Activated CD4-positive, alpha-beta T cell treated with anti-CD3 and anti-CD28 coated beads, Interleukin-2, amount 50 U/mL, for 4 hours (primary cell): ENCODE measurements at places on chromosomes 3 and 15.

- DNase-seq: no peak
Observed at GRCh38 chr3:152365126-152365525, 96.4 kb downstream of the MBNL1 start.

GRCh38 chr15:60580073-60580472, 101.1 kb upstream of the ICE2 start:
- no peak for DNase-seq

GRCh38 chr3:12831301-12831866, 10.0 kb downstream of the RPL32 start:
- DNase-seq: no peak

DNA sequence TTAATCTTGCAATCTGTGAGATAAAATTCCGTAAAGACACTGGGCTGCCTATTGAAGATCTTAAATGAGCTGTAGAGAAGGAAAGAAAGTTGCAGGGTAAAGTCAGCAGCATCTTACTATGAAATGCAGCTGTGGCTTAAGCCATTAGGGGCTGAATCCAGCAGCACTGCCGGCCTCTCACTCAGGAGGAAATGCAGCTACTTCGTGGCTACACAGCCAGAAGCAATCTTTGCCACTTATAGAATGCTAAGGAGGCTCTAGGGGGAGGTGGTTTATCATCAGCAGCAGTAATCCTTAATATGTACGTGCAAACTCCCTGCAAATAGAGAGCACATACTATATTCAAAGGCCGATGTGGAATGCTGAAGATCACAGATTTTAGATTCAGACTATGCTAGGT, 19.1 kb upstream of the MCTP2 start:
- no peak for DNase-seq

DNA sequence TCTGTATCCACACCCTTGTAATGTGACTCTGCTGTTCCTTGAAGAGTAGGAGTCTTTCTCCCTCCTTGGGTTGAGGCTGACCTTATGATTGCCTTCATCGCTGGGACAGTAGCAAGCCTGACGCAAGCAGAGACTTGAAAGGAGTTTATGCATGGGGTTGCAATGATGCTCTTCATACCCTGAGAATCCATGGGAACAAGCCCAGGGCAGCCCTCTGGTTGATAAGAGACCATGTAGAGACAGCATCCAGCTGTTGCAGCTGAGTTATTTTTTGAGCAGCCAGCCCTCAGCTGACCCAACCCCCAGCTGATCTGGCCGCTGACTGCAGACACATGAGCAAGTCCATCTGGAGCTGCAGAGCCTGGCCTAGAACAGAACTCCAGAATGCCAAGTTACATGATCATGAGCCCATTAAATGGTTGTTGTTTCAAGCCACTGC, 60.6 kb upstream of the ARNT2 start:
- DNase-seq: no peak

GRCh38 chr15:59941612-59942011, 62.5 kb upstream of the FOXB1 start:
- DNase-seq: no peak

GRCh38 chr3:138578141-138578540, 15.9 kb downstream of the CEP70 start:
- no peak for DNase-seq

DNA sequence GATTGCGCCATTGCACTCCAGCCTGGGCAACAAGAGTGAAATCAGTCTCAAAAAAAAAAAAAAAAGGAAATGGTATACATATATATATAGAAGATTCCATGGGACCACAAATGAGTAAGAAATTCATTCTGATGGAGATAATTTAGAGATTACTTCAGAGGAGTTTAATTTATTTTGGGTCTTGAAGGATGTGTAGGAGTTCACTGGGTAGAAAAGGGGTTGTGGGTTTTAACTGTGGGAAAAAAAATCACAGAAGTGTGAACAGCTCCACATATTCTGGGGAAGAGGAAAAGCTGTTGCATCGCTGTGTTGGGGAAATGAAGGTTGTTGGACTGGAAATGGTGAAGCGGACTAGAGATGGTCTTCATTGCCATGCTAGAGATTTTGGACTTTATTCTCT, 4.1 kb upstream of the ICE2 start:
- no peak for DNase-seq

- no peak for DNase-seq
Observed at GRCh38 chr15:74137537-74137894, 7.1 kb downstream of the ISLR2 start.

- DNase-seq: no peak
Observed at GRCh38 chr15:64749999-64750657, 25.3 kb downstream of the RBPMS2 start.

GRCh38 chr15:69760890-69761568, 308.4 kb downstream of the RPLP1 start:
- peak; percentile 73 for DNase-seq

GRCh38 chr3:162555761-162556160, 1059.2 kb downstream of the OTOL1 start:
- no peak for DNase-seq

GRCh38 chr3:156187146-156187769, 66.9 kb downstream of the KCNAB1 start:
- no peak for DNase-seq

DNA sequence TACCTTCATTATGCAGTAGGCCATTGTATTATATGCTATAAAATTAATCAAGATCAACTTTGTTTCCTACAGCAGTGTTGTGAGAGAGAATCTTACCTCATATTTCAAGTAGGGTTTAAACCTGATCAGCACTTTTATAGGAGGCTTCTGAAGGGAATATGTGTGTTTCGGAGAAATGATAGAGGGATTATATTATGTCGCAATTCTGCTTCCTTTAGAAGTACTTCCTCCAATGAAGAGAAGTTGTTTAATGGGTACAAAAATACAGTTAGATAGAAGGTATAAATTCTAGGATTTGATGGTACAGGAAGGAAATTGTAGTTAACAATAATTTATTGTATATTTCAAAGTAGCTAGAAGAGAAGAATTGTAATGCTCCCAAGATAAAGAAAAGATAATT, 54.9 kb downstream of the NSUN3 start:
- no peak for DNase-seq

DNA sequence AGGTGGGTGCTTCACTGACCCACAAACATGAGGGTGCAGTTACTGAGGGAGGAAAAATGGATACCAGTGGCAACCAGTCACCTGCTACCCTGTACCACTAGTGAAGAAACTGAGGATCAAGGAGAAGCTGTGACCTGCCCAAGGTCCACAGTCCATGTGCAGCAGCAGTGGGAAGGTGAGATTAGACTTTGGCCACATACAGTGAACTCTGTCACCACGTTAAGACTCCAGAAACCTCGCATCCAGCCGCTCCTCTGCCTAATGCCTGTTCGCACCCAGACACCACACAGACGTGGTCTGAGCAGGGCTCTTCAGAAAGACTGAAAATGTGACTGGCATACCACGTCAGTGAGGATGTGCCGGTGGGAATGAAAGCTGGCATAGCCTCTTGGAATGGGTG, 20.0 kb downstream of the TPRA1 start:
- no peak for DNase-seq

- no peak for DNase-seq
Observed at GRCh38 chr3:139657434-139657833, 20.3 kb downstream of the NMNAT3 start.

GRCh38 chr3:168493412-168494205, 397.9 kb upstream of the GOLIM4 start:
- no peak for DNase-seq

DNA sequence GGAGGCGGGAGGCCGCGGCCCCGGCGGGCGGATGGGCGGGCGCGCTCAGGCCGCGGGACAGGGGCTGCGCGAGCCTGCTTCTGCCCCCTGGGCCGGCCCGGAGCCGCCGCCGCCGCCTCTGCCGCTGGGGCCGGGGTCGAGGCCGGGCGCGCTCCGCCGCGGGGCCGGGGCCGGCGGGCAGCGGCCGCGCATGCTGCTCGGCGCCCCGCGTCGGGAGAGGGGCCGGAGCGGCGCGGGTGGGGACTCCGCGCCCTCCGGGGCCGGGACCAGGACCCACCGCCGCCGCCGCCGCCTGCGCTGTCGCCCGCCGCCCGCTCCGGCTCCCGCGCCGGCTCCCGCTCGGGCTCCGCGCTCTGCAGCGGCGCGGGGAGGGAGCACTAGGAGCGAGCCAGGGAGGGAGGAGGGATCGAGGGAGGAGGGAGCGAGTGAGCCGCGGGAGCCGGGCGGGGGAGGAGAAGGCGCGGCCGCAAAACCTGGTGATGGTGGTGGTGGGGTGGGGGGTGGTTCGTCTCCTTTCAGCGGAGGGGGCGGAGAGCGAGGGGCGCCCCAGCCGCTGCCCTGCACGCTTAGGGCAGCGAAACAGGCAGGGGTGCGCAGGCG, at the start of gene LINGO1:
LINGO1 (minus strand) TSS at position 379 of the 600 bp plus-strand sequence. CDS start 597 bp downstream, outside the sequence.
- DNase-seq: no peak

GRCh38 chr15:67033571-67034044, 31.8 kb upstream of the SMAD3 start:
- peak; percentile 8 for DNase-seq

DNA sequence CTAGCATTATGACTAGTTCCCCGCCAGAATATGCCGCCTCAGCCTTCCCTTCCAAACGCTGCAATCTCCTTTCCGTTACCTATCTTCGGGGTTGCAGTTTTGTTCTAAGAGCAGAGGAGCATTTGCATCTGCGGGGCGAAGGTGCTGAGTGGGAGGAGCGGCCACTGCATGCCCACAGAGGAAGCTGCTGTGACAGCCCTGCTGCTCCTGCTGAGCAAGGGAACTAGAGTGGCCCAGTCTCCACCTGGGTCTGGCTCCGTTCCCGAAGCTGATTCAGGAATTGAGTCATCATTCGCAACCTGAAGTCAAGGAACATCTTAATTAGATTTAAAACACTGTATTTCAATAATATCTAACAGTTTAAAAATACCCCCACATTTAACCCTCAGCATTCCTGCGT, 98.2 kb upstream of the TJP1 start:
- no peak for DNase-seq

DNA sequence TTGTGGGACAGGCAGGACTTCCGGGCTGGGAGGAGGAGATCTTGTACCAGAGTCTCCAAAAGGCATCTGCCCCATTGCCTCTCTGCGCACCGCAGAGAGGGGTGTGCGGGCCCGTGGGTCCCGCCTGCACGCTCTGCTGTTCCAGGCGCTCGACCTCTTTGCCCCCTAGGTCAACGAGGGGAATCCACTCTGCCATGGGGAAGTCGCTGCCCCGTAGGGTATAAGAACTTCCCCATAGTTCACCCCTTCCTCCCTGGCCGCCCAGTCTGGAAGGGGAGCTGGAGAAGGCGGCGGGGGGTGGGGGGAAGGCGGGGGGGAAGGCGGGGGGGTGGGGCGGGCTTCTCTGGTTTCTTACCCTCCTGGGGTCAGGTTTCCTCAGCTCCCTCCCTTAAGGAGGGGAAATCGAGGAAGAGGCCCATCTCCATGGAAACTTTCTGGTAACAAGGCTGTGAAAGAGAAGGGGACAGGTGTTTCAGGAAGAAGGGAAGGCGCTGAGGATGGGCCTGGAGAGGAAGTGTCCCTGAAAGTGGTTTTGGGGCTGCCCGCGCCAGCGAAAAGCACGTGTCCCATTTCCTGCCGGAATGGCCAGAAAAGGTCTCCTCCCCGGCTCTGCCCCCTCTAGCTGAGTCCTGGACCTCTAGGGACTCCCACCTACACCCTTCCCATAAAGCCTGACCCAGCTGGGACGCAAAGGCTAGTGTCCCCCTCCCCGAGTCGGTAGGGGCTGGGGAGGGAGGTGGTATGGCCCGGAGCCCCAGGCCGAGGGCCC, 27.5 kb downstream of the NR1I2 start:
- DNase-seq: no peak

GRCh38 chr3:13136426-13136825, 63.2 kb upstream of the IQSEC1 start:
- no peak for DNase-seq

GRCh38 chr3:71927505-71928066, 142.6 kb upstream of the PROK2 start:
- DNase-seq: no peak

DNA sequence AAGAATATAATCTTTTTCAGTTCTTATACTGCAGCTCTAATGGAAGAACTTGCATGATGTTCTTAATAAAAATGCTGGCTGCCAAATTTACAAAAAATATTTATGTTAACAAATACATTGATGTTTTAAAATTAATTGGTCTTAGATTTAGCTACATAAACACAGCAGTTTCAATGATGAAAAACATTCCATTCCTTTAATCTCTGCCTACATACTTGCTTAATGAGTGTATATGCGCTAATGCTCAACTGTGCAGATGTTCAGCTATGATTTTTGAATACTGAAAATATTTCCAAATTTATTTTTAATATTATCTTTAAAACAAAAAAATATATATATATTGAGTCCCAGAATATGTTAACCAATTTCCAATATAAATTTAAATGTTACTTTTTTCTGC, 867.4 kb downstream of the ROBO1 start:
- DNase-seq: no peak

DNA sequence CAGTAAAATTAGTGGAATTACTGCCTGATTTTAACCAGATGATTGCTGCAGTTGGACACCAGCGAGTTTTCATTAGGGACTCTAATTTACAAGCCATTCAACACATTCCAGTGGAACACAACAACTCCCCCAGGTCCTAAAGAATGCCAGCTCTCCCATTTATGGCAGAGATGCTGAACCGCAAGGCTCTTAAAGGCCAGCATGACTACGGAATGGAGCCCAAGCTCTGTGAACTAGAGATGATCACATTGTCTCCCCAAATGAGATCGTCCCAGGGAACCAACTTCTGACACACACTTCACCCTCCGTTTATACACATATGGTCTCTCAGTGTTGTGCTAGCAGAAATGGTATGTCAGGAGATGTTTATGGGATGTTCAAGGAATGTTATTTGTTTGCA, 446.2 kb upstream of the NR2F2 start:
- DNase-seq: no peak

GRCh38 chr15:40320409-40320808, 3.1 kb upstream of the INAFM2 start:
- DNase-seq: no peak

GRCh38 chr3:55897573-55898224, 410.6 kb upstream of the WNT5A start:
- no peak for DNase-seq

DNA sequence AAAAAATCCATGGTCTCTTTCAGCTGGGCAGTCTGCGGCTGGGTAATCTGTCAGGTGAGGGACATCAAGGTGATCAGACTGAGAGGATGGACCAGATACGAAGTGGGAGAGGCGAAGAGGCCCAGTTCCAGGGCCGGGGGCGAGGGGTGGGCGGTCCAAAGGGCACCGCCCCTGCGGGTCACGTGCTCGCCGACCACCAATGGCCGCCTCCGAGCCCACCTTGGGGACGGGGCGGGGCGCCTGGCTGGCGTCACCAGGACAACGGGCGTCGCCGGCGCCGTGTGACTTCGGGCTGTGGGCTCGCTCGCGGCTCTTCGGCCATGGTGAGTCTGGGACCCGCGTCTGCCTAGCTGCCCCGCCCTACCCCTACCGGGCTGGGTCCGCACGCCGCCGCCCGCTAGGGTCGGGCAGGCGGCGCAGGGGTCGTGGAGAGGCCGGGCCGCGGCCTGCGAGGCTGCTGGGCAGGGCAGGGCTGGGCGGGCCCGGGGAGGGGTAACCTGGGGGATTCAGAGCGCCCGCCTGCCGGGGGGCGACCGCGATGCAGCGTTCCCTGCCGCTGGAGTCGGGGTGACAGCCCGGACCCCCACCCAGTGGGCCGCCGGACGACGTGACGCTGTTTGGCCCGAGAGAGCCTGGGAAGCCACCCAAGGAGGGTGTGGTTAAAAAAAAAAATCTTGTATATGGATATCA, at the start of gene FBXL2:
FBXL2 (plus strand) TSS at position 250 of the 690 bp plus-strand sequence; CDS start at position 321, 71 bp downstream.
- no peak for DNase-seq
